ENCODE measurements at places on chromosomes 4 and X.
A peak's percentile ranks its signal among the peaks of the same experiment; 100 is the strongest.

- DNase-seq = no peak
Measured at GRCh38 chr4:119049342-119049741, 86.3 kb upstream of the MYOZ2 start.

- DNase-seq = no peak
Measured at GRCh38 chrX:10600479-10600878, 19.9 kb downstream of the MID1 start.

DNA sequence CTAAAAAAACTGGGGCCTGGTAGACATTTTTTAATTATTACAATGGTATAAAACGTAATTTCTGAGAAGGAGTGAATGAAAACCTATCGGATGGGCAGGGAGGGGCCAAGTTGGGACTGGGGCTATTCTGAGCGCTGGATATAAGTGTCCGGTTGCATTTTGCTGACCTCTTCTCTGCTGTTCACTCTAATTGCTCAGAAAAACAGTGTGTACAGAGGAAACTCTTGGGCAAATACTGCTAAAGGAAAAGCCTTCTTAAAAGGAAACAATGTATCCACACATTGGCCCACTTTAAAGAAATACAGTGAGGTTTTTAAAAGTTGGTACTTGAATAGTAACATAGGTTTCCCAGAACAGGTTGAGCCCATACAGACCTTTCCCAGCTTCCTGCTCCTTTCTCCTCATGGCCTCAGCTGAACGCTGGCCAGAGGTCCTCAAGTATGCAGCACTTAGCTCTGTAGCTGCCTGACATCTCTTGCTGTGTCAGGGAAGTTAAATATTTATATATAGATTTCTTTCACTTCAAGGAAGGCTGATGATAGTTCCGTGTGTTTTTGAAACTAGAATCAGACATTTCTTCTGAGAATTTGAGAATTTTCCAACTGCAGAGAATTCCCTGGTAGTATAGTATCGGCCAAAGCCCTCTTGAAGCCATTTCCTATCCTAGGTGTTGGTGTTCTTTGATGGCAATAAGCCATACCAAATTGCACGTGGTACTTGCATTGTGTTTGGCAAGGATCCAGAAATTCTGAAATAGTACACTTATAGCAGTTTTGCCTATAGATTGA, 97.1 kb upstream of the SLC4A4 start:
- DNase-seq = peak; percentile 70

- no peak for DNase-seq
Measured at GRCh38 chr4:14887842-14888433, 114.3 kb upstream of the CPEB2 start.

DNA sequence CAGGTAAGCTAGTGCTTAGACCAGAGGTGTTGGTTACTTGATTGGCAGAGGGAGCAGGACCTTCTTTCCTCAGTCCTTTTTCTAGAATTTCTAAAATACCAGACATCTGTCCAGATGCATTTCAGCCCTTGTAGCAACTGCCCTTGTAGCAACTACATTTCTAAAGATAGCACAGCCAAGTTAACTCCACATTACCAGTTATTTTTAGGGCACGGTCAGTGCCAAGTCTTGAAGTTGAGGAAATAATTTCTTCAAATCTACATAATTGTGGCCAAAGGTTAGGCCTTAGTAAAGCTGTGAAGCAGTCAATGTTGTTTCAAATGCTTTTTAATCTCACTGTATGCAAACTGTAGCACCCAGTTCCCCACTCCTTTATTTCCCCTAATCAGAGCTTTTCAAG, 62.9 kb downstream of the MID1IP1 start:
- DNase-seq = no peak

- DNase-seq = peak; percentile 34
Measured at GRCh38 chr4:56757821-56758411, 63.6 kb downstream of the SPINK2 start.

- DNase-seq = peak; percentile 51
Measured at GRCh38 chr4:174496631-174497432, 25.5 kb downstream of the HPGD start.

DNA sequence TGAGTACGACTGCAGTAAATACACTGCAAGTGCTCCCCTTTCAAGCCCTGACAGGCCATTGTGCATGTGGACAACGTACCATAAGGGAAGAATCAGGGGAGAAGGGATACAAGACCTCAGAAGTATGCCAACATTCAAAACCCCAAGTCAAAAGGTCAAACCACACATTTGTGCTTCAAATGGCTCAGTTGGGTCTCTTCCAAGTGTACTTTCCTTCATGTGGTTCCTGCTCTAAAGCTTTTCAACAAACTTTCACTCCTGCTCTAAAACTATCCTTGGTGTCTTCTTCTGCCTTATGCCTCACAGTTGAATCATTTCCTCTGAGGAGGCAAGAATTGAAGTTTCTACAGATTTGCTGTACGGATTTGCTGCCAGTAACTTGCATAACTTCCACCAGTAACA, 305.7 kb upstream of the SLIT2 start:
- no peak for DNase-seq

- peak; percentile 79 for DNase-seq
Measured at GRCh38 chr4:25792200-25792791, 70.5 kb downstream of the SEL1L3 start.

DNA sequence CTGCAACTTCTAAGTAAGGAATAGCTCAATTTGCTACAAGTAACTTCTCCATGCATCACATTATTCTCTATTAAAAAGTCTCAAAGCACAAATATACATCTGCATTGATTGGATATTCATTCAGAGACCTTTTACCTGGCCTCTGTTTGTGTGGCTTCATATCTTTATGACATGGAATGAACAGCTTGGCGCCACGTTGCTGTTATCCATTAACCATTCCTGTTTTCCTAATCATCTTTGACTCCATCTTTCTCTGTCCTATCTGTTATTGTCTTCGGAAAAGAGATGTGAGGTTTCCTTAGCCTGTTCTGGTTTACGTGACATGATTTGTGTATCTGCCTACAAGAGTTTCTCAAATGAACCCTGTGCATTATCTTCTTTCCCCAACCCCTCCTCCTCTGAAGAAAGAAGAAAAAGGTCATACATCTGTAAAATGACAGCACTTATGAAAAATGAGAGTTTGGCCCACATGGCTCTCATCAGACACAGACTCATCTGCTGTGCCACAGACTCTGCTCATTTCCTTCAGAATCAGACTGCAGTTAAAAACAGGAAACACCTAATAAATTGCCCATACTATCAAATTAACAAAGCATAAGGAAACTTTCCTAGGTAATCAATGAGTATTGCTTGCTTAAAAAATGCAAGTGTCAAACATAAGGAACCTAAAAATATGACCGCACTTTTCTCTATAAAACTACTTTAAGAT, 347.6 kb upstream of the FAM241A start:
- DNase-seq = no peak

DNA sequence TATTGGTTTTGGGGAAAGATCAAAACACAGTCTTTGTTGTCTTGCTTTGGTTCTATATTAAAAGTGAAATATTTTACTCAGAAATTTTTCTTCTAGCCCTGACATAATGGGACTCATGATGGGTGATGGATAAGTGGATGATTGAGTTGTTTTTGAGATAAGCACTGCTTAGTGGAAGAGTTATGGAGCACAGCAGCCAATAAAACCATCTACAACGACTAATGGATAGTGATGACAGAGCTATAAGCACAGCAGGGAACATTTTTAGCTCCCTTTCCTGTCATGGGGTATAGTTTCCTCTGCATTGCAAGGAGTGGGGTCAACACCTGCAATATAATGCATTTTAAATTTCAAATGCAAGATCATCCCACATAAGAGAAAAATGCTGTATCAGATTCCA, 812.4 kb downstream of the STPG2 start:
- DNase-seq = no peak

- no peak for DNase-seq
Measured at GRCh38 chr4:86007042-86007441, 352.8 kb downstream of the MAPK10 start.

DNA sequence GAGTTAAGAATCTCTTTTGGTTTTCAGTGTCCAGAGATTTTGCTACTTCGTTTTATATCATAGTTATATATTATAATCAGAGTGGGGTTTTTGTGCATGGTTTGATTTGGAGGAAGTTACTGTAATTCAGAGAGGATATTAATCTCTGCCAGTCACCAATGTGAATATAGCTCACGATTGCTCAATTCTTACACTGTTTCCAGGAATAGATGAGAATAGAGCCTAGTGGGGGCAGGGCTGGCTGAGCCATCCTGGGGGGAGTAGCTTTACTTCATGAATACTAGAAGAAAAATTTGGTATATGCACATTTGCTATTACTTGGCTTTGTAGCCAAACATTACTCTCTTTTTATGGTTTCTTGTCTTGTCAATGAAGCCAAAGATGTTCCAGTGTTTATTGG, 60.9 kb upstream of the TRPC3 start:
- no peak for DNase-seq

DNA sequence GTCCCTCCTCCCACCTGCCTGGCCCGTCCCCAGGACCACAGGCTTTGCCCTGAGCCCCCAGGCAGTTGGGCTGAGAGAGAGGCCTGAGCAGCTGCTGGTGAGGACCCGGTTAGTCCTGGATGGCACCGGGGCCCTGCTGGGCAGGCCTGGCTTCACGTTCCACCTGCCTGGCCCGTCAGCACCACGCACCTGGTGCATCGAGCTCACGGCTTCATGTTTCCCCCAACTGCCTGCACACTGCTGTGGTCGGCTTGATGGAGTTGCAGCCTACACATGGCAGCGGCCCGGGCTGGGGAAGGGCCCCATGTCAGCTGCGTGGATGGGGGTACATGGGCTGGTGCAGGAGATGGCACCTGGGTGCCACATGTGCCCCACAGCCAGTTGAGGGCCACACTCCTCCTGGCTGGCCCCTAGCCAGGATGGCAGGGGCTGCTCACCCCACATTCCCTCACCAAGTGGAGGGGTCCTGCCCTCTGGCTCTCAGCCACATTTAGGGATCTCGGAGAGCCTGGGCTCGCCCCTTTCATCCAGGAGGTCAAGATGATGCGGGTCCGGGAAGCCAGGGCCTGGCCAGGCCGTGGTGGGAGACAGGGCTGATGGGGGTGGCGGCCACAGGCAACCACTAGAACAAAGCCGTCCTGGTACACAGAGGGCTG, 28.5 kb downstream of the NKX1-1 start:
- no peak for DNase-seq

DNA sequence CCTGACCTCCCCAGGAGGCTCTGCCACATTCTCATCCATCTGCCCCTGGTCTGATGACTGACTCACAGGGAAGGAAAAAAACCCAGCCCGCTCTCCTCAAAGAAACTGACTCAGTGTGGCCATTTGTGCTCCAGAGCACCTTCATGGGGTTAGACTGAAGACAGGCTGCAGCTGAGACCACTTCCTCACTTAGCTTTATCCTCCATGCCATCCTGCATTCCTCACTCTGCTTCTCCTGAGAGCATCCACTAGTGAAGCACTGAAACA, 35.9 kb upstream of the HPSE start:
- DNase-seq = no peak

DNA sequence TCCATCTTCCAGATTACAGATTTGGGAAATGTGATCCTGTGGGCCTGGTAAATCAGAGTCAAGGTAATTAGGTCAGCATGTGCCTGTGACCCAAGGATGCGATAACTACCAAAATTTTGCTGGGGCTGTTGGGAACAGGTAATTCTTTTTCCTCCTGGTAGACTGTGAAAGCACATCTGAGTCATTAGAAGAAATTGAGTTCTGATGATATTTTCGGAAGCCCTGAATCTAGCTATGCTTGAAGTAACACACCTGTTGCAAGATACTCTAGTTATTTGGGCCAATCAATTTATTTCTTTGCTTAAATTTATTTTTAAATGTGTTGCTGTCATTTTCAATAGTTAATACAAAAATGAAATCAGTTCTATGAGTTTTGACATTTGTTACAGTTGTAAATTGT, 903.6 kb downstream of the RPA4 start:
- DNase-seq = no peak

GRCh38 chrX:43656005-43656494, at the start of gene MAOA:
TSS of gene MAOA (plus strand) at chrX:43656299. CDS start at chrX:43656342, 43 bp downstream.
- DNase-seq = peak; percentile 82

DNA sequence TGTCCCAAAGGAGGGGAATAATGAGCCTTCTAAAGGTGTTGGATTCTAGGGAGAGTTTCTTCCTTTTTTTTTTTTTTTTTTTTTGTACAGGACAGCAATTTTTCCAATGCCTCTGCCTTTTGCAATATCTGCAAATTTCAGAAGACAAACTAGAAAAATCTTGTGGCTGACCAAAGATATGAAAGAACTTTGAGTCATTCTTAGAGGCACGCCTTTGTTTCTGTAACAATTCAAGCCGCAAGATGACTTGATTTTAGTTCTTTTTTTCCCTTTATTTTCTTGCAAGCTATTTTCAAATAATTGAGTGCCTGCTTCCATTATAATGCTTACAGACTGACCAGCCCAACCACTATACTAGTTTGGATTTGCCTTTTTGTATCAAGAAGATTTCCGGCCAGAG, 47.6 kb upstream of the UXT start:
- DNase-seq = no peak

GRCh38 chr4:7964890-7965662, 25.4 kb upstream of the AFAP1 start:
- peak; percentile 84 for DNase-seq

DNA sequence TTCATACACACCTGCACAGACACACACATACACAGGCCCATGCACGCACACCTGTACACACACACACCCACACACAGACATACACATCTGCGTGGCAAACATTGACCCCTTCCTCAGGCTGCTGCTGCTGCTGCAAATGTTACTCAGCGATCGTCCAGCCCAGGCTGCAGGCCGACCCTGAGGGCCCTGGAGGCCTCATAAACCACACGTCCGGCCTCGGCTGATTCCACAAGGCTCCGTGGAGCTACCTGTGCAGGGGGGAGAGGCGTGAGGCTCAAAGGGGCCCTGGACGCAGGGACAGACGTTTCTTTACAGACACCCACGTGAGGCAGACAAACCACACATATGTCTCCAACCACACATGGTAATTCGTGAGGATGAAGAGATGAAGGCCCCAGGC, 53.9 kb upstream of the PPP2R3B start:
- no peak for DNase-seq

DNA sequence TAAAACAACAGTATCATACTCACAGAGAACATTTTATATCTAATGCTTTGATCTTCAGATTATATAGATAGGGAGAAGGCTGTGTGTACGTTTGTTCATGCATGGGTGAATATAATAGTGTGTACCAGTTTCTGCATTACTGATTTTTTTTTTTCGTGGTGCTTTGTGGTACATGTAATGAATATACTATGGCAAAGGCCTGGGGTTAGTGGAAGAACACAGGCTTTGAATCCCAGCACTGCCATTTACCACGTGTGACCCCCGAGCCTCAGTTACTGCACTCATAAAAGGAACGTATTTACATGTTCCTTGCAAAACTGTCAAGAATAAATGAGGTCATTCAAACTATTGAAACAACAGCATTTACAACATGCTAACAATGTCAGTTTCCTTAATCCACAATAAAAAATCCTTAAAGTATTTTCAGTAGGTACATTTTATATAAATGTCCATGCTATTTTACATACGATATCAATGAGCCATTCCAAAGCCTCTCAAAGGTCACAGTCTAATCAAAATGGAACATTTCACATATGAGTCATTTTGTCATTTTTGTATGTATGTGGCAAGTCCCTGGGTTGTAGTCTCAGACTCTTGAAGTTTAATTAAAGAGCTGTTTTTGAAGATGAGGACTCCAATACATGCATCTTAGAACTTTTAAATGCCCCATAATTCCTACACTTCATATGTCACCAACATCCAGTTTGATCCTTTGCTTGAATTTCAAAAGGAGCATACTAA, 242.8 kb downstream of the PPP3CA start:
- no peak for DNase-seq

- peak; percentile 69 for DNase-seq
Measured at GRCh38 chr4:147927377-147928137, 195.7 kb downstream of the ARHGAP10 start.

GRCh38 chr4:38230121-38230801, 270.1 kb downstream of the PTTG2 start:
- DNase-seq = peak; percentile 66

- no peak for DNase-seq
Measured at GRCh38 chrX:23759821-23760220, 16.7 kb upstream of the ACOT9 start.
